ENCODE measurements at places on chromosomes 1 and 21. TPM values are rescaled to one million over a fixed set of nuclear protein-coding genes. Genes with fewer than 3 reads are reported as not detected.

Gene SMCP
- total RNA-seq: not detected

Gene AMY1B
- not detected for total RNA-seq

Gene OR2T29
- total RNA-seq: not detected

Gene SMIM34
- total RNA-seq: not detected

Gene RGS7
- not detected for total RNA-seq

Gene NFASC
- total RNA-seq: 0.09 TPM

Gene KRTAP21-2
- total RNA-seq: not detected

Gene MARK1
- total RNA-seq: 0.13 TPM

Gene KRTAP13-2
- total RNA-seq: not detected

Gene LAD1
- not detected for total RNA-seq

Gene OR2L5
- not detected for total RNA-seq

Gene HSPB7
- total RNA-seq: not detected

Gene COL9A2
- 2.6 TPM for total RNA-seq

Gene SPRR5
- total RNA-seq: not detected

Gene LCE3D
- not detected for total RNA-seq

Gene MFSD2A
- total RNA-seq: 4.4 TPM

Gene CYP4A22
- not detected for total RNA-seq

Gene DNASE2B
- not detected for total RNA-seq

Gene XCL1
- 16.1 TPM for total RNA-seq

Gene NRAS
- 43.8 TPM for total RNA-seq

Gene LRRC53
- total RNA-seq: not detected

Gene TMEM82
- not detected for total RNA-seq

Gene FCRL1
- total RNA-seq: 1.8 TPM

Gene CHD5
- 1.2 TPM for total RNA-seq

Gene SERPINC1
- total RNA-seq: 0.38 TPM

Gene SLC6A9
- not detected for total RNA-seq

Gene FCRL2
- total RNA-seq: 1.1 TPM

Gene CFAP141
- total RNA-seq: 1.2 TPM

Gene TMPRSS2
- not detected for total RNA-seq

Gene SPRR3
- not detected for total RNA-seq

Gene ZNF683
- total RNA-seq: 19.7 TPM

Gene AK5
- 29.8 TPM for total RNA-seq

Gene KRTAP10-10
- not detected for total RNA-seq

Gene TCHH
- total RNA-seq: not detected

Gene ADAM30
- total RNA-seq: not detected

Gene DARS2
- 8.4 TPM for total RNA-seq

Gene CAPN8
- 6.7 TPM for total RNA-seq

Gene ZFP69
- 4.6 TPM for total RNA-seq

Gene CD34
- 0.14 TPM for total RNA-seq

Gene GPR153
- 8.7 TPM for total RNA-seq

Gene TNFRSF8
- total RNA-seq: 0.34 TPM

Gene WDR47
- 15.7 TPM for total RNA-seq

Gene PRAMEF9
- total RNA-seq: not detected

Gene USP33
- 112 TPM for total RNA-seq

Gene ASB17
- total RNA-seq: not detected

Gene ZBTB8B
- total RNA-seq: not detected

Gene C1orf210
- not detected for total RNA-seq

Gene BTBD19
- 4.4 TPM for total RNA-seq

Gene ISG20L2
- total RNA-seq: 71.9 TPM

Gene SLC37A1
- 25.8 TPM for total RNA-seq

Gene TTLL7
- total RNA-seq: 0.25 TPM

Gene CNIH3
- total RNA-seq: 5.4 TPM

Measured in natural killer cell (primary cell).